ENCODE measurements at places on chromosomes 4 and X. TPM values are rescaled to one million over a fixed set of nuclear protein-coding genes. Genes with fewer than 3 reads are reported as not detected.
A peak's percentile ranks its signal among the peaks of the same experiment; 100 is the strongest.

DNA sequence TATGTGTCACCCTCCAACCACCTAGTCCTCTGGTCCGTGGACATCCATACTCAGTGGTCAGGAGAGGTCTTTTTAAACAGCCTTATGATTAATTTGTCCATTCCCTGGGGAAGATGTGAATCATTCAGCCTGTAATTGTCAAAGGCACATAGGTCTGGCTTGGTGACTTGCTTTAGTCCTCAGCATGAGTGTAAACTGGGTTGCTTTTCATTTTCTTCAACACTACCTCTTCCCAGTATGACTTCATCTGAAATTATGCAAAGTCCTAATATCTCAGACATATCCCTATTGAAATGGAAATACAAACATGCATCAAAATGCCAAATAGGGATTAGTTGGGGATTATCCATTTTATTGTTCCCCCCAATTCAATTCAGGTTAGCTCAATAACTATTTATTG lies 208.3 kb upstream of the AMOT start:
- no peak for DNase-seq

DNA sequence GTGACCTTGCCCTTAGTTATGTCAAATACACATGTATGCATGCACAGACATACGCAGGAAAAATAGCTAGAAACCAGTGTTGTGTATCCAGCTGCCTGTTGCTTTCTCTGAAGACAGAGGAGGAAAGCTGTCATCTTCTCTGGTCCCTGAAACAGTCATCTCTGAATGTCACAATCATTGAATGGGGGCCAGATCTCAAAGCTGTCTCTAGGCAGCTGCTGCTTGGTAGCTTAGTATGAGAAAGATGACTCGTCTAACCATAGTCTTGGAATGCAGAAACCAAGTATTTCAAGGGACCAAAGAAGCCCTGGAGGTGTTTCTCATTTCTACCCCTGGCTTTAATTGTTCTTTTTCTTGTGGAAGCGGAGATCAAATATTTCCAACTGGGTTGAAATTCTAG lies 4.0 kb downstream of the GRIA3 start:
- no peak for DNase-seq

DNA sequence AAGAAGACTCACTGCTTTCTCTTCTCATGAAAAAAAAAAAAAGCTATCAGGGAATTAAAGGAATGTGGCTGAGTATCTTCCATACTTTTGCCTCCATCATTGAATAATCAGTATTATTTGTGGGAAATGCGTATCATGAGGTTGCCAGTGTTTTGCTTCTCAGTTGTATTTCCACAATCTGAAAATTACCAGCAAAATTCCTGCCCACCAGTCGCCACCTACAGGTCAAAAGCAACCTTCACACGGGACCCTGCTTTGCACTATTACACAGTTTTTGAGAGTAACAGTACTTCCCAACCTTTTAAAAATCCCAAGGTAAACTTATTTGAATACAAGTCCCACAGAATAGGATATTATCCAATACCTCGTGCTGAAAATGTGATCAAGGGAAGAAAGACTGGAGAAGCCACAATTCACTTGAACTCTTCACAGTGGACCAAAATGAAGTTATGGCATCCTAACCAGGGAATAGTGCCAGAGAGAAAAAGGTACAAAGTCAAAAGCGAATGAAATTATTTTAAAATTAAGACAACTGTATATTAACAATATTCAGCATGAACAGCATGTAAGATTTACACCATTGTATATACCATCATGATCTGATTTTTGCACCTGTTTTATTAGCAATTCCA lies 30.4 kb downstream of the PGRMC1 start:
- peak; percentile 20 for DNase-seq

DNA sequence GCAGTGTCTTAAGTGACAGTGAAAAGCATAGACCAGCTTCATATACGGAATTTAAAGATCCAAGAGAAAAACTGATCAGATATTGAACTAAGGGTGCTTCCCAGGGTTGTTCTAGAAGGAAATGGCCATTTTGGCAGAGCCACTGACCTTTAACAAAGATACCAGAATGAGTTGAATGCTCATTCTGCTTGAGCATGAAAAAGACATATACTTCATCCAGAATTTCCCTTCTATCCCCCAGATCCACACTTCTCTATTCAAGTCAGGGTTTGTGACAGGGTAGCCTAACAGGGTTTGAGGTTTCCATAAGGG lies 45.6 kb upstream of the FAM9C start:
- no peak for DNase-seq

GRCh38 chr4:47451657-47452056 lies 11.8 kb downstream of the COMMD8 start:
- DNase-seq = no peak

GRCh38 chr4:176538217-176538925 lies 218.6 kb downstream of the SPCS3 start:
- DNase-seq = no peak

DNA sequence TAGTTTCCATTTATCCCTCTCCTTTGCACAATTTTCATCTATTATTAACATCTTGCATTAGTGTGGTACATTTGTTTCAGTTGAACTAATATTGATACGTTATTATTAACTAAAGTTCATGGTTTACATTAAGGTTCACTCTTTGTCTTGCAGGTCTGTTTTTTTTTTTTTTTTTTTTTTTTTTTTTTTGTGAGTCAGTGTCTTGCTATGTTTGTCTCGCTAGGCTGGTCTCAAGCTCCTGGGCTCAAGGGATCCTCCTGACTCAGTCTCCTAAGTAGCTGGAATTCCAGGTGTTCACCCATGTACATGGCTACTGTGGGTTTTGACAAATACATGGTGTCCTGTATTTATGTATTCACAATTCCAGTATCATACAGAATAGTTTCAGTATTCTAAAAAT lies 6.8 kb downstream of the TBC1D19 start:
- DNase-seq = no peak

- DNase-seq = no peak
Measured at GRCh38 chr4:19213388-19213787, 1038.3 kb upstream of the SLIT2 start.

GRCh38 chr4:122117743-122118142 lies 34.4 kb upstream of the BLTP1 start:
- peak; percentile 51 for DNase-seq

DNA sequence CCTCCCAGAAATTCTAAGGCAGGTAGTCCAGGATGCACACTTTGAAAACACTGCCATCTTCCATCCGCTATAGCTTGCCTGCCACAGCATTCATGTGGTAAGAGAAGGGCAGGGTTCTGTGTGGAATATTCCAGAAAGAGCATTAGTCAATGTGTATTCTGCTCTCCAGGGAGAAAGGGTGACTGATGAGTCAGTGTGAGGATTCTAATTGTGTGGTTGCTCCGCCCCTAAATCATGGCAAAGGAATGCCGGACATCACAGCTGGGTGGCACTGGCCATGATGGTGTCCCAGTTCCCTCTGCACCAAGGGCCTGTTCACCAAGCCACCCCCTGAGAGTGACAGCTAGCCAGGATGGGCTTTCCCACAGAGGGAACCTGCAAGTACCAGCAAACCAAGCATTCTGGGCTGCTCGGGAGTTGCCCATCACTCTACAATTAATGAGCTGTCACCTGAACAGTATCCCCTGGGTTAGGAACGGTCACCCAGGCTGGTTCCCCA lies 9.5 kb downstream of the IDS start:
- DNase-seq = no peak

DNA sequence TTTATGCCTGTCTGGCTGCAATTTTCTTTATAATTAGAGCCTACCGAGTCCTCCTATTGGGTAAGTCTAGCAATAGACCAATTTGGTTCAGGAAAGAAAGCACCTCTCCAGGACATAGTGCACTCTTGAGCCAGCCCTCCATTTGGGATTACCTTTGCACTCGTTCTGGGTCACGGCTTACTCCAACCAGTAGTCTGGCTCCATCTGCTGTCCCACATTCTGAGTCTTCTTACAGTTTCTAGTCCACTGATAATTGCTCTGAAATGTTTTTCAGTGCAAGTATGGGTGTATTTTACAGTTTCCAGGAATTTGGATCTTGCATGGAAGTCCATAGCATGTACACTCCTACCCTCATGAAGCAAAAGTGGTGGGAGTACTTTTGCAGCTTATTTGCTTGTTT lies 34.8 kb upstream of the USP51 start:
- no peak for DNase-seq

GRCh38 chr4:2036327-2036726 lies 22.8 kb upstream of the NAT8L start:
- no peak for DNase-seq

DNA sequence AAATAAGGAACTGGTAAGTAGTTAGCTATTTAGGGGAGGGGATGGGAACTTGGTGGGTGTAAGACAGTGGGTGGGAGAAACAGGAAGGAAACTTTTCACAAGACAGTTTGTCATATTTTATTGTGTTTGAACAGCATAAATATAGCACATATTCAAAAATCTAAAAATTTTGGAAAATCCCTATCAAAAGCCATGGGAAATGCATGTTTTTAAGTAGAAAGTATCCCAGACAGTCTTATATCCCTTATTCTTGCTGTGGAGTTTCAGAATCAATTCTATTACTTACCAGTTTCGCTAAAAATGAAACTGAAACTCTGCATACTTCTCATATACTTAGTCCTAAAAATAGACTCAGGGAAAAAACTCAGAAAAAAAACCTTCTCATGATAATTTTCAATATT lies 22.3 kb upstream of the RASGEF1B start:
- DNase-seq = no peak

DNA sequence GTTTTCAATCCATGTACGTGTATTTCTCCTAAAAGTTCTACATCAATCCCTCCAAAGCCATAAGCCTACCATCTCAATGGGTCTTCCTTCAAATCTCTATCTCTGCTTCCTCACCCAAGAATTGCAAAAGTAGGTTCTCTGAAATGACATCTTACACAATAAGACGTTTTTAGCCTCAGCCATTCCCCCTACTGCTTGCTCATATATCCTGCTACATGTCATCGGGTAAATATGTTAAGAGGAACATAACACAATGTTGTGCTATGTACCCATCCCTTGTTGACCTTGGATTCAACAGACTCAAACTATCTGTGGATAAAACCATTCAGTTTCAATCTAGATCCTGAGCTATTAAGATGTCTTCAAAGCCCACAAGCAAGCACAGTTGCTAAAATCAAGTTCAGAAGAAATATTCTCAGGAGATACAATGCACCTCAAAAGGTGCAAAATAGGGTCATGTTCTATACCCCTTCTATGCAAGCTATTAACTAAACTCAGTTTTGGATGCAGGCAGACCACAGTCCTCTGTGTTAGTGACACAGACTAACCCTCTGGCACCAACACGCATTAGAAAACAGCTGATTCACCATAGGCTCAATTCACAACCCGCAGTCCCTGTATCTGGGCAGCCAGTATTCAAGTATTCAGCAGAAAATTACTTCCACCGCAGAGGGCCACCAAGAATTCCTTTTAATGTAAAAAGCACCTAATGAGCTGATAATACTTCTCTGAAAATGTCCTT lies 56.8 kb downstream of the CD99L2 start:
- DNase-seq = no peak

GRCh38 chrX:136147976-136148375 lies 643 bp downstream of the FHL1 start:
- no peak for DNase-seq

GRCh38 chrX:120692319-120692718 lies 62.5 kb upstream of the C1GALT1C1 start:
- DNase-seq = no peak

DNA sequence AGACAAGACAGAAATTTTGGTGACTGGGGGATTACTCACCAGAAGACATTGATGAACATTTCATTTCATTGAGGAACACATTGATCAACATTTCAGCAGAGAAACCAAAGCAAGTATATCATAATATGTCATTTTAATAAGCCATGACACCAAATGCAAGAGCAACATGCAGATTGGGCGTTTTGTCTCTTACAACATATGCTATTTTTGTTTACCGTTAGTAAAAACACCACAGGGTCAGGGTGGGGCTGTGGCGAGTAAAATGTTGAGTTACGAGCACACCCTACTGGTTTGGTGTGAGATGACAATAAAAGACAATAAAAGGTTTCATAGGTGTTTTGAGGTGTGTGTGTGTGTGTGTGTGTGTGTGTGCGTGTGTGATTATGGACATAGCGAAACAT lies 294.5 kb downstream of the PDGFC start:
- no peak for DNase-seq

- no peak for DNase-seq
Measured at GRCh38 chr4:1205586-1206298, 33.4 kb upstream of the SPON2 start.

ADRA2C gene
- total RNA-seq = not detected

TEX13C gene
- total RNA-seq = not detected

PPP1R2C gene
- not detected for total RNA-seq
